ENCODE measurements at places on chromosomes 11 and 22. TPM values are rescaled to one million over a fixed set of nuclear protein-coding genes. Genes with fewer than 3 reads are reported as not detected.

PLAAT5 gene
- total RNA-seq, result 1.9 TPM

OR52H1 gene
- 0.82 TPM for total RNA-seq

PDGFB gene
- 6.9 TPM for total RNA-seq

CHRM1 gene
- total RNA-seq, result not detected

AIFM3 gene
- total RNA-seq, result 6.4 TPM

GLYATL1 gene
- total RNA-seq, result 1.8 TPM

ESAM gene
- 6.4 TPM for total RNA-seq

Data from cerebellum (tissue), 4 donors.